ENCODE measurements at places on chromosomes 12 and 14.

DNA sequence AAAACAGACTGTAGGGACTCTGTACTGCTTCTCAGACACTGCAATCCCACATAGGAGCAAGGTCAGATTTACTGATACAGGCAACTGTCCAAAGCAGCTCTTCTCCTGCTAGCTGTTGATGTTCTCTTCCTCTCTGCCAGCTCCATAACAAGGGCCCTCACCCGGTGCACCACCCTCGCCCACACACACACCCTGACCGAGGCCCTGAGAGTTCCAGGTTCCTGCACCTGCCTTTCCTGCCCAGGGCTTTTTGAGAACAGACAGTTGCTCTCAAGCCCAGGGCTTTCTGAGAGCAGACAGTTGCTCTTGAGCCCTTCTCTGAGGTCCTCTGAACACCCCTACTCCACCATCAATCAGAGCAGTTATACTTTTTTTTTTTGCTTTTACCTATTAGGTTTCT is 233.8 kb upstream of the GARIN6 start:
- DNase-seq: no peak

DNA sequence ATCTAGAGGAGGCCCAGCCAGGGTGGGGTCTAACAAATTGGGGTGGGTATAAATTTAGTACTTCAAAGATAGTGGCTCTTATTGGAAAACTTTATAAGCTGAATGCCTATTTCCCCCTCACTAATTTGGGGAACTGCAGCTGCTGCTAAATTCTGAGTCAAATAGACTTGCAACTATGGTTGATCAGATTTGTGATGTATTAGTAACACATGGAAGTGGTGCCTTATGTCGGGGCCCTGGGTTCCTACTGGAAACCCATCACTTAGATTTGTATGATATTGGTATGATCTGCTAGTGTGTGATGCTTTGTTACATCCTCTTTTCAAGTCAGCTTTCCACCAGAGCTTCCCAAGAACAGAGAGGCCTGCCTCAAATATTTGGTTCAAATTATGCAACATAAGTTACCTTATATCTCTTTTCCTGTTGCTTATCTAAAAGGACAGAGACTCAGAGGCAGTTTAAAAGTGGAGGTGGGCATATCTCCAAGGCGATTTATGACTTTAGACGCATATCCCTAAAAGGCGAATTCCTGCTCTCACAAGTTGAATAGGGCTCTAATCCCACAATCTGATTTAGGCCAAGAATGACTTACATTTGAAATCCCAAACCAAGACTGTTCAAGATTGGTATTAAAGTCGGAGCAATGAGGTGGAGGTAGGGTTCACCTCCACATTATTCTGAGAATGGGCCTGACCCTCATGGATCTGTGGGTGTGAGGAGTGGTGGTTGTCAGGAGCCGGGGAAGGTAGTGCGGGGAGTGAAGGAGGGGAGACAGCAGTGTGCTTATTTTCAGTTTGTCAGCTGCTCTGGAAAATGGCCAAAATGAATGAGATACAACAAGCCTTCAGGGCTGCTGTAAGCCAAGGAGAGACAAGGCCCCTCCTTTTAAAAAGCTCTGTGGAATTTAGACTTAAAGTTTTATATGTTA is 425.8 kb downstream of the RAD51B start:
- peak; percentile 18 for DNase-seq

GRCh38 chr12:101967506-101967905 is 90.1 kb downstream of the DRAM1 start:
- no peak for DNase-seq

GRCh38 chr12:98674841-98675240 is 29.8 kb downstream of the APAF1 start:
- DNase-seq: no peak

All from NCI-H1092 (cell line).